Astrocyte (in vitro differentiated cells and primary cell): ENCODE measurements at places on chromosomes 4 and X.

- no peak for DNase-seq
- no peaks in the 10 kb centered on the region for H3K36me3 ChIP-seq
- peaks cover 9% of the 10 kb centered on the region for H3K4me1 ChIP-seq
- no peak overlapping the region for H3K27ac ChIP-seq
Measured at GRCh38 chrX:109352066-109352588, 129.8 kb downstream of the GUCY2F start.

- no peaks in the 10 kb centered on the region for H3K4me1 ChIP-seq
- no peak overlapping the region for H3K4me3 ChIP-seq
- no peaks in the 10 kb centered on the region for H3K36me3 ChIP-seq
- peak; percentile 21 for DNase-seq
- H3K27ac ChIP-seq, result no peak overlapping the region
- no peaks in the 10 kb centered on the region for H3K27me3 ChIP-seq
Measured at GRCh38 chr4:24877868-24878635, 34.8 kb downstream of the CCDC149 start.

GRCh38 chr4:143531380-143531779 is 17.9 kb downstream of the SMARCA5 start:
- no peaks in the 10 kb centered on the region for H3K27me3 ChIP-seq
- DNase-seq, result no peak
- H3K4me3 ChIP-seq, result no peak overlapping the region
- no peaks in the 10 kb centered on the region for H3K4me1 ChIP-seq
- H3K27ac ChIP-seq, result no peak overlapping the region

DNA sequence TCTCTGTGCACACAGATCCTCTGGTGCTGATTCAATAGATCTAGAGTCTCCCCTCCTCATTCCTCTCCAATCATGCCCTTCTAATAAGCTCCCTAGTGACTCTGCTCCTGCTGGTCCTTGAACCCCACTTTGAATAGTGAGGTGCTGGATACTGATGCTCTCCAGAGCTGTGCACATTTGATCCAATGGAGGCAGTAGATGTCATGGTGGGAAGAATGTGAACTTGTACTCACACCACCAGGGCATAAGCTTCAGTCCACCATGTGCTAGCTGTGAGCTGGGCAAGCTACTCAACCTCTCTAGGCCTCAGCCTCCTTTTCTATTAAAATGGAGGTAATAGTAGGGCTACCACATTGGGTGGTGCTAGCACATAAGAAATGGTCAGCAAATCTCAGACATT is 241.1 kb downstream of the SPATA18 start:
- no peaks in the 10 kb centered on the region for H3K27me3 ChIP-seq
- no peaks in the 10 kb centered on the region for H3K36me3 ChIP-seq

DNA sequence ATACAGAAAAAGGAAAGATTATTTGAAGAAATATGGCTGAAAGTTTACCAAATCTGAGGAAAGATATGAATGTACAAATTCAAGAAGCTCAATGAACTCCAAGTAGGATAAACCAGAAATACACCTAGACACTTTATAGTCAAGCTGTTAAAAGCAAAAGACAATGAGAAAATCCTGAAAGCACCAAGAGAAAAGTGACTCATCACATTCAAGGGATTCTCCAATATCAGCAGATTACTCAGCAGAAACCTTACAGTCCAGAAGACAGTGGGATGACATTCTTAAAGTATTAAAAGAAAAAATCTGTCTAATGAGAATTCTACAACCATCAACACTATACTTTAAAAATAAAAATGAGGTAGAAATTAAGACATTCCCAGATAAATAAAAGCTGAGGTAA is 223.8 kb upstream of the ZCCHC13 start:
- H3K27ac ChIP-seq, result no peak overlapping the region
- H3K36me3 ChIP-seq, result no peaks in the 10 kb centered on the region
- H3K27me3 ChIP-seq, result no peaks in the 10 kb centered on the region
- DNase-seq, result no peak
- no peak overlapping the region for H3K4me3 ChIP-seq

GRCh38 chr4:8509311-8509950 is 68.9 kb downstream of the TRMT44 start:
- peaks cover 14% of the 10 kb centered on the region for H3K4me1 ChIP-seq
- no peak for DNase-seq
- H3K36me3 ChIP-seq, result no peaks in the 10 kb centered on the region
- H3K4me3 ChIP-seq, result no peak overlapping the region

- peak overlapping the region; percentile 77 for H3K4me3 ChIP-seq
- peaks cover 8% of the 10 kb centered on the region for H3K36me3 ChIP-seq
- peaks cover 24% of the 10 kb centered on the region for H3K4me1 ChIP-seq
- H3K27ac ChIP-seq, result peak overlapping the region; percentile 95
- no peaks in the 10 kb centered on the region for H3K27me3 ChIP-seq
Measured at GRCh38 chr4:163166041-163166579, 580 bp downstream of the NAF1 start.

- no peaks in the 10 kb centered on the region for H3K4me1 ChIP-seq
- DNase-seq, result no peak
- H3K4me3 ChIP-seq, result no peak overlapping the region
- no peaks in the 10 kb centered on the region for H3K27me3 ChIP-seq
Measured at GRCh38 chr4:70518716-70519115, 347 bp downstream of the AMTN start.
